Peyer's patch (tissue), 4 donors: ENCODE measurements at places on chromosomes 5 and 9.

GRCh38 chr5:125668884-125669283 is 754.3 kb upstream of the GRAMD2B start:
- DNase-seq: no peak

DNA sequence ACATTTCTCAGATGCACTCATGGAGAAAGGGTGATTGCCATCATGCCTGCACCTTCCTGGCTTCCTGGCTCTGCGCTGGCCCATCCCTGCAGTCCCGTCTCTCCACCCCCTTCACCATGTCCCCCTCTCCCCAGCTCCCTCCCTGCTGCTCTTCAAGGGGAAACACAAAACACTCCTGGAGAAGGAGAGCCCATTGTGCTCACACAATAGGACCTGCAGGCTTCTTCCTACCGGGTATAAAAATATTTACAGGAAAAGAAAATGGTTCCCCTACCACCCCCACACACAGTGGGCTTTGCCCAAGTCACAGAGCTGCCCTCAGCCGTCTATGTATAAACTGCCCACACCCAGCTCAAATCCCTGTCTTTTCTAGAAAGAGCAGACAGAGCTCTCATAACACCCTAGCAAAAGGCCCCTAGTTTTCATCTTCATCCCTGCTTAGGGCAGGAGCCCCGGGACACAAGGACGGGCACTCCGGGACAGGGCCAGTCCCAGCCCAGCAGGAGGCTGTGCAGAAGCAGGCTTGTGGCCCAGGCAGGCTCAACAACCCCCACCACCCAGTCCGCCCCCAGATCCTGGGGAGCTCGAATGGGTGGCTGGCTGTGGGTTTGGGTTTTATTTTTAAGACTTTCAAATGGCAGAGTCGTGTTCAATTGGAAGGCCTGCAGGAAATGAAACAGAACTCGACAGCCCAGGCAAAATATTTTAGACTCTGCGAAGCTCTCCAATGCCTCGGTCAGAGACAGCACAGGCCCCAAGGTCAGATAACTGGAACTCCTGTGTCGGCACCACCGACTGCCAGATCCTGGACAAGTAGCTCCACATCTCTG is 77.3 kb downstream of the LRSAM1 start:
- no peak for DNase-seq

GRCh38 chr5:128081111-128081851 is 2.3 kb upstream of the SLC12A2 start:
- no peak for DNase-seq

- DNase-seq: no peak
These were observed 1.1 kb downstream of the SRD5A1 start for GRCh38 chr5:6634306-6634705.

DNA sequence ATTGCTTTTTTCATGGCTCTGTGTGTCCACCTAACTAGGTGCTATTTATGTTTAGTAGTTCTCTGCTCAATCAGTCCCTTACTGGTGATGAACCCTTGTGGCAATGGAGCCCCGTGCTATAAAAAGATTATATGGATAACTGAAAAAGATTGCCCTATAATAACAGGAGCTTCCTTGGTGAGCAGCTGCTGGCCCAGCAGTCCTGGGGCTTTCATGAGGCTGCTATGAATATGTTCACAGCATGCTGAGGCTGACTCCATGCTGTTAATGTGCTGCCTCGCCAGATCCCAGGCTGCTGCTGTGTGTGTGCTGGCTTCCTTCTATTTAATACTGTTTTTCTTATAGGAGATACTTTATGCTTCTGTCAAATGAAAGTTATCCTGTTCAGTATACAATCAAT is 357.5 kb downstream of the TAF11L14 start:
- DNase-seq: no peak

DNA sequence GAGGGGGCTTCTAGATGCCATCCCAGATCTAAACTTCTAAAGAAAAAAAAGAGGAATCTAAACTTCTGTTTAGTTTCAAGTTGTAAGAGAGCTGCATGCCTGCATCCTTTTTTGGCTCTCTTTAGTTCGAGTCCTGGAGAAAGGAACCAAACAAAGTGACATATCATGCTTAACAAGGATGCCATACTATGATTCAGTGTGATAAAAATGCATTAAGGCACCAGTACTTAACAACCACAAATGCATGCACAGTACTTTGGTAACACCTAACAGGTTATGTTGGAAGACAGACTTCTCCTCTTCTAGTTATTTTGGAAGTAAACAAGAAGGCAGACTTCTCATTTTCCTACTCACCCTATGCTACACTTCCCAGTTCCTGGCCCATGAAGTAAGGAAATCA is 27.3 kb downstream of the NME5 start:
- no peak for DNase-seq
